GM23338 (cell line): ENCODE measurements at places on chromosomes 7 and 10.
A peak's percentile ranks its signal among the peaks of the same experiment; 100 is the strongest.

DNA sequence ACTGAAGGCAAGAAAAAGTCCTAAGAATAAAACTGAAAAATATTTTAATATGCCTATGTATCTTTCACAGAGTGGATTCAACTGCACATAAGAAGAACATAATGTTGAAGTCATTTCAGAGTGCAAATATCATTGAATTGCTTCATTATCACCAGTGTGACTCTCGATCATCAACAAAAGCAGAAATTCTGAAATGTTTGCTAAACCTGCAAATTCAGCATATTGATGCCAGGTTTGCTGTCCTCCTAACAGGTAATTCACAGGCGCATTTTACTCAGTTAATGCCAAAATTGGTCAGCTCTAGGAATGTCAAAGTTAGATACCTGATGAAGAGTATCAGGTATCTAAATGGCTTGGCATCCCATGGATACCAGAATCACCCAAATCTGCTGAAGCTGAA lies 52.0 kb downstream of the GDI2 start:
- no peak for DNase-seq

GRCh38 chr10:127440371-127440770 lies 108.7 kb upstream of the NPS start:
- no peak for DNase-seq

DNA sequence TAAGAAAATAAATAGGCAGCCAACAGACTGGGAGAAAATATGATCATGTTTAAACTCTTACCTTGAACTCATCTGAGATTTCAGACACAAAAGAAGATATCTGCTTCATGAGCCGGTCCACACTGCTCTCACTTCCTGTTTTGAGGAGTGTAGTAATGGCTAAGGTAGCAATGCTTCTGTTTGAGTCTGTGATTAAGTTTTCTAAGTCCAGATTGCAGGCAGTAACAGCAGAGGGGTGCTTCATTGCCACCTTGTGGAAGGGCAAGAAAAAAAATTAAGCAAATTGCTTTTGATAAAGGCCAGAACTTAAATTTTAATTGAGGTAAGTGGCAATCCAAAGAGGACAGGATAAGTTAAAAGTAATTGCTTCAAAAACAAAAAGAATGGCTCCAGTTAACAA lies 69.1 kb downstream of the MEST start:
- peak; percentile 33 for DNase-seq

- no peak for DNase-seq
These were observed 1.2 kb downstream of the CLDN15 start for GRCh38 chr7:101236292-101236835.

GRCh38 chr7:92809397-92809759 lies 27.0 kb downstream of the CDK6 start:
- no peak for DNase-seq
